ENCODE measurements at places on chromosomes 4 and X.
A peak's percentile ranks its signal among the peaks of the same experiment; 100 is the strongest.

DNA sequence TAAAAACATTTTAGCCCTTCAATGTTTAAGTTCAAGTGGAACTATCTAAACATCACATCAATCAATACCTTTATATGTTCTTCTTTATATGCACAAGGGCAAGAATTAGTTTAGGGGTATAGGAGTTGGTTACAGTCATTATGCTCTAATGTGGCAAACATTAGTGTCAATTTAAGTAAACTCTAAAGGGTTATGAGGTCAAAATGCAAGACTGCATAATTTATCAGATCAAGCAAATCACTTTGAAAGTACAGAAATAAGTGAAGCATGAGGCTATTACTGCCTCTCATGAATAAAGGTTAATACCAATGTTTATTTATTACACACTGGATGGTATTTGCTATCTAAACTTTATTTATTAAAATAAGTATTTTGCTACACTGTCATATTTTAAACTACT, 59.7 kb downstream of the MAB21L2 start:
- no peak for DNase-seq

DNA sequence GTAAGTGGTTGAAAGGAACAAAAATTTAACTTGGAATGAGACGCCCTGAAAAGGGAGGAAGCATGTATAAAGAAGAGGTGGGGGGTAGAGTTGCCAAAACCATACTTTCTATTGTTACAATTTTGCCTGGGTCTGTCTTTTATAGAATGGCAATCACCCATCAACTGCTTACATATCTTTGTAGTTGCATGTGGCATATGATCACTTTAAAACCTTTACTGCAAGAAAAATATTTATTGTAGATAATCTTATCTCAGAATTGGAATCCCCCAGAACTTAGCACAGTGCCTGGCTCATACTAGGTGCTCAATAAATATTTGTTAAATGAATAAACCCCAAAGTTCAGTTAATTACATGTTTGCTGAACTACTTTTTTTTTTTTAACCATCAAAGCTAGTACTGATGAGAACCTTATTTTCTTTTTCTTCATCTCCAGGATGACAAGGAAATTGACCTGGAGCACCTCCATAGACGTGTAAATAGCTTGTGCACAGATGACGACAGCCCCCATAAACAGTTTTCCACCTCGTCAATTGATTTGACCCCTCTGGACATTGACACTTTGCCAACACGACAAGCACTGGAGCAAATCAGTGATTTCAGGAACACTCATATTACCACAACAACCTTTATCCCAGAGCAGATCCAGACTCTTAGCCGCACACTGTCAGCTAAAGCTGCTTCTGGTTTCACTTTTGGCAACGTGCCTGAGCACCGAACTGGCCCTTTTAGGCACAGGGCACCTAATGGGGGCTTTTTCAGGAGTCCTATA, 56.7 kb upstream of the ATOH1 start:
- DNase-seq = no peak

GRCh38 chrX:99914635-99915034, 495.4 kb downstream of the PCDH19 start:
- DNase-seq = no peak

DNA sequence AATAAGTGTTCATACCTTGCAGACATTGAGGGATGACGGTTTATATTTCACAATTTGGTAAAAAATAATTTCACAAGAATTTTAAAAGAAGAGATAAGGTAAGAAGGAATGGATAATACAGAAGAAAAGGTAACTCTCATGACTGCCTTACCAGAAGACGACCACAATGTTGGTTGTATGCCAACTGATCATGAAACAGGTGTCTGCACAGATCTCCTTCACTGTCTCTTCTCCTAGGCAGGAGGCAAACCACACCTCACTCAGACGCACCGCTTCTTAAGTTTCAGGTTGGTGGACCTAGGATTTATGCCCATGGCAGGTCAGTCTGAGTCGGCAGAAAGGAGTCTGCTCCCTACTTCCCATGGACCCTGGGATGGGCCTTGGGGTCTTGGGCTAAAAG, 177.2 kb downstream of the VSIG4 start:
- no peak for DNase-seq

DNA sequence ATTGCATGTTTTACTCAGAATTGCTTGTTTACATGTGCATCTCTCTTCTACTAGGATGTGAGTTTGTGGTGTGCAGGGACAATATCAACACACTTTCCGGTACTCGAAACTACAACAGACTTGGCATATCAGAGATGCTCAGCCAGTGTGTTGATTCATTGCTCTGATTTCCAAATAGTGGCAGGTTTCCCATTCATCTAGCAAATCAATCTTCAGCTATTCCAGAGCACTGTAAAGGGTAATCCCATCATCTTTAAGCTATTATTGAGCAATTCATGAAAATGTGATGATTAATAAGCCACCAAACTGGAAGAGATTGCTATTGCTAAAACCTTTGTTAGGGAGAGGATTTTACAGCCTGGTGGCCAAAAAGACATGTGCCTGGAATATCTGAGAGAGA, 574.2 kb upstream of the CPEB2 start:
- no peak for DNase-seq

GRCh38 chr4:143335979-143336780, 496 bp upstream of the GAB1 start:
- peak; percentile 73 for DNase-seq

- no peak for DNase-seq
Measured at GRCh38 chrX:47166126-47166525, 21.1 kb downstream of the RBM10 start.

DNA sequence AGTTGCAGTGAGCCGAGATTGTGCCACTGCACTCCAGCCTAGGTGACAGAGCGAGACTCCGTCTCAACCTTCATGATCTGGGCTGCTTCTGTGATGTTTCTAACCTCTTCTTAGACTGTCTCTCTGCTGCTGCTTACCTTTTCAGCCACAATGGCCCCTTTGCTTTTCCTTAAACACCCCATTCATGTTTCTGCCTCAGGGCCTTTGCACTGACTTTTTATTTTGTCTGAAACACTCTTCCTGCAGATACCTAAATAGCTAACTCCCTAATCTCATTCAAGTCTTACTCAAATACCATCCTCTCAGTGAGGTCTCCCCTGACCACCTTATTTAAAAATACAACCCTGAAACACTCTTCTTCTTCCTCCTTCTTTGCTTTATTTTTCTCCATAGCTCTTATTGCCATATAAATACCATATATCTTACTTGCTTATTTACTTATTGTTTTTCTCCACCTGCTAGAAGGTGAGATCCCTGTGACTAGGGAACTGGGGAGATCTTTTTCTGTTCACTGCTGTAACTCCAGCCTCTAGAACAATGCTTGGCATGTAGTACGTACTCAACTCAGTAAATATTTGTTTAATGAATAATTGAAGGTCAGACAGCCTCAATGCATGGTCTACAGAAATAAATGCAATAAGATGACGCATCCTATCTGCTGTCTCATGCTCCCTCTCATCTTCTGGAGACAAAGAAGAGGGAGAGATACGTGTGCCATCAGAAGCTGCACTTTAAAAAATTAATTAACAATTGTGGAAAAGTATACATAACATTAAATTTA, 43.8 kb upstream of the SETD7 start:
- no peak for DNase-seq

- DNase-seq = no peak
Measured at GRCh38 chrX:65745427-65745826, 78.0 kb downstream of the MSN start.

- no peak for DNase-seq
Measured at GRCh38 chr4:145797278-145797677, 117.3 kb downstream of the C4orf51 start.

- DNase-seq = no peak
Measured at GRCh38 chrX:20514358-20514757, 247.6 kb upstream of the RPS6KA3 start.

GRCh38 chr4:108172753-108173598, 4.2 kb upstream of the LEF1 start:
- DNase-seq = no peak

Data from progenitor cell of endocrine pancreas (in vitro differentiated cells).